Jurkat, Clone E6-1 (cell line): ENCODE measurements at places on chromosomes 2 and 18.

DNA sequence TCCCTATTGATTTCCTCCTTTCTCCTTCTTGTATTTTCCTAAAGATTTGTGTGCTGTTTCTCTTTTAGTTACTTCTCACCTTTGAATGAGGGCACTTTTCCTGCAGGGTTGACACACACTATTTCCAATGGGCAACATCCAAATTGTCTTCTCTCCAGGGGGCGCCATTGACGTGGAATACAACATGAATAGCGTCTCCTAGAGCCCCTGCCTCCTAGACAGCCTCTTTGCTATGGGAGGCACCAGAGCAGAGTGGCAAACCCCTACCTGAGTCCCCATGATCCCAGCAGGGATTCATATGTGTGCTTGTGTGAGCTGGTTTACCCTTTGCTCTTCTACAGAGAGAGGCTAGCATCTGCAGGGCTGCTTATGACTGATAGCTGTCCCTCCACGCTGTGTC is 61.3 kb upstream of the ITSN2 start:
- DNase-seq: peak; percentile 49

GRCh38 chr2:63047321-63048279 is 3.0 kb upstream of the OTX1 start:
- no peak for DNase-seq

DNA sequence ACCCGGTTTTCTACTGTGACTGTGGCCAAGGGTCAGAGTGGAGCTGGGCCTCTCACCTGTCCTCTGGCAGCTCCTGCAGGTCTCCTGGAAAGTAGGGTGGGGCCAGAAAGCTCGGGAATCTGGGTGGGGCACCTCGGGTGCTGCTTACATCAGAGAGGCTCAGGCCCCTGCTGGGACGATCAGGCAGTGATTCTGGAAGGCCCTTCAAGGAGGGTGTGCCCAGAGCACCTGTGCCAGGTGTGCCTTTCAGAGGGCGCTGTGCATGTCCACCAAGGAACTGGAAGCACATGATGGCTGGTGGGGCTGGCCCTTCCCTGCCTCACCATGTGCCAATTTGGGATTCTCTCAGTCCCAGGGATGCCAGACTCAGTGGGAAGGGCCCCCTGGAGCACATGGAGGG is 44.0 kb downstream of the ATP6V1C2 start:
- no peak for DNase-seq

DNA sequence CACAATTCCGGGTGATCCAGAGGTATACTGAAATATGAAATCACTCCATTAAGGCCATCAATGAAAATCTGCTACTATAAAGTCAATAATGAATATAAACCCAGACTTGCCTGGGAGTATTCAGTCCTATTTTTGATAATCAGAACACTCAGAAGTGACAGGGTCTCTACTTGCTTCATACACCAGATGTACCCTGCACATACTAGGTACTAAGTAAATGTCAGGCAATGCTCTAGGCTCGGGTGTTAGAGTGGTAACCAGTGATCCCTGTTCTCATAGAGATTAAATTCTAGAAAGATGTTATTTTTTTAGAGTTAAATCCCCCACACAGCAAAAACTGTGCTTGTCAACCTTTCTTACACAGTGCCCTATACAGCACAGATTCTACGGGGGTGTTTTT is 12.3 kb downstream of the STAT1 start:
- DNase-seq: no peak

- DNase-seq: no peak
Observed at GRCh38 chr2:238021327-238021726, 39.5 kb upstream of the SCLY start.

GRCh38 chr2:169734169-169734847 is 676 bp downstream of the KLHL23 start:
- DNase-seq: peak; percentile 18

GRCh38 chr2:176093145-176093897 is 800 bp downstream of the HOXD13 start:
- no peak for DNase-seq

- DNase-seq: peak; percentile 59
Observed at GRCh38 chr2:126658319-126658904, 2.5 kb downstream of the GYPC start.

- no peak for DNase-seq
Observed at GRCh38 chr2:172230332-172230888, 127.7 kb upstream of the DLX2 start.

DNA sequence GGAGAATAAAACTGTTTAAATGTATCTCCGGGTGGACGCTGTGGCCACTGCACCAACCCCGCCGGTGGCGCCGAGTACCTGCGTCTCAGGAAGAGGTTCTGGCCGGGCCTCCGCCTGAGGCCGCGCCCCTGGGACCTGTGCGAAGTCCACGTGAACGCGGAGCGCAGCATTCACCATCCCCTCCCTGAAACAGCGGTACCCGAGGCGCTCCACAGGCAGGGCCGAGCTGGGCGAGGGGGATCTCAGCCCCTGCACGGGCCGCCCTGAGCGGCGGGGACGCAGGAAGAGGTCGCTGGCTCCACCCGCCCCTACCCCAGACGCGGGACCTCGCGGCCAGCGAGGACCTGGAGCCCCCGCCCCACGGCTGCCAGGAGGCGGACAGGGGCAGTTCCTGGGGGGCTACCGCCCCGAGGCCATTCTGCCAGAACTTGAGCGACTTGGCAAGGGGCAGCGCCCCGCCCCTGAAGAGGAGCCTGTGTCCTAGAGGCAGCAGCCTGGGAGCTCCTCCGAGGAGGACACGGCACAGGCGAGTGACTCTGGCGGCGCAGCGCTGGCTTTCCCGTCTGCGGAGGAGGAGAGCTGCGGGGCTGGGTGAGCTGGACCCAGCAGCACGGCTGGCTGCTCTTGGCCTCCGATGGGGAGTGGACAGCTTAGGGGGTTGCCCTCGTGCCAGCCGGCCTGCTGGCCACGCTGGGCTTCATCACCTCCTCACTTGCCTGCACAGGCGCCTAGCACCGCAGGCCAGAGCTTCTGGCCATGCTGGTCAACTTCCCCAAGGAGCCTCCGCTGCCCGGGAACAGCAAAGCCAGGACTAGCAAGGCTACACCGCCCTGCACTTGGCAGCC is 9.7 kb upstream of the TEKT4 start:
- DNase-seq: no peak

DNA sequence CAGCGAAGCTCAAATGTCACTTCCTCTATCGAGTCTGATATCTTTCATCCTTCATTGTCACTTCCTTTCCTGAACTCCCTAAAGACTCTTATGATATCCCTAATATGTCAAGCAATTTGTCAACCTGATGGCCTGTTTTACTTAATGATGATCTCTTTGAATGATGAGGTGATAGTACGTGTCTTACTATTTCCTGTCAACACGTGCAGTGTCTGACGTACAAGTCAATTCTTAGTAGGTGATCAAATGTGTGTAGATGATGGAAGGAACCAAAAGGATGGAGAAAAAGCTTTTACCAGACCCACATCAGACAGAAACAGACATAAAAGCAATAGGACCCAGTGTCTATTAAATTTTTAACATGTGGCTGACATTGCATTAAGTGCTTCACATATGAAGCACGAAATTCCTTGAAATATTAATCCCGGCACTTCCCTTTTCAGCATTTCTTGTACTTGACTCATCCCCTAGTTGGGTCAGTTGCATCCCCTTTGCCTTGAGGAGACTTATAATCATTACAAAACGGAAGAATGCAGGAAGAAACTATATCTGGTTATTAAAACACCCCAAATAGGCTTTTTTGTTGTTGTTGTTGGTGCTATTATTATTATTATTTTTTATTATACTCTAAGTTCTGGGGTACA is 108.6 kb upstream of the NYAP2 start:
- no peak for DNase-seq

DNA sequence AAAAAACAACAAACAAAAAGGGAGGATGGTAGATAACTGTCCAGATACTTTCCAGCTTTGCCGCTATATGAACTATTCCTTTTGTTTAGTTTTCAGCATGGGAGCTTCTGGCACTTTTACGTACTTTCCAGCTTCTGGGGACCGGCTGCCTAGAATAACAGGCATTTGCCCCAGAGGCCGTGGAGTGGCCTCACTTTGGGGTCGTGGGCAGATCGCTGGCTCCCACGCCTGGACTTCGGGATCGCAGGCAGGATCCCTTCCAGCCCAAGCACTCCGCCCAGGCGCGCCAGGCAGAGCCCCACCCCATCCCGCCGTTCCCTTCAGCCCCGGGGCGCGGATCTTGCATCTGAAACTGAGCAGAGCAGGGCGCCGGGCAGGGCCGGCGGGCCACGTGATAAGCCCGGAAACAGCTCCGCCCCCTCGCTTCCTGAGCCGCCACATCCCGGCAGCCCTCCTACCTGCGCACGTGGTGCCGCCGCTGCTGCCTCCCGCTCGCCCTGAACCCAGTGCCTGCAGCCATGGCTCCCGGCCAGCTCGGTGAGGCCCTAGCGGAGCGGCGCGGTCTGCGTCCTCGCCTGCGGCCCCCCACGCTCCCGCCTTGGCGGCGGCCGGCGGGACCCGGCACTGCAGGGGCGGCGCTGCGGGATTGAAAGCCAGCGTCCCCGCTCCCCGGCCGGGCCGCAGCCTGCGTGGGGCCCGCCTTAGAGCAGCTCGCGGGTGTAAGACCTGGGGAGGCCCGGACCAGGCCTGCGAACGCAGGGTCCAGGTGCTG is at the start of gene ATIC:
TSS of gene ATIC (plus strand) at position 435 of the 772 bp plus-strand sequence. CDS start at position 519, 84 bp downstream.
- peak; percentile 90 for DNase-seq

DNA sequence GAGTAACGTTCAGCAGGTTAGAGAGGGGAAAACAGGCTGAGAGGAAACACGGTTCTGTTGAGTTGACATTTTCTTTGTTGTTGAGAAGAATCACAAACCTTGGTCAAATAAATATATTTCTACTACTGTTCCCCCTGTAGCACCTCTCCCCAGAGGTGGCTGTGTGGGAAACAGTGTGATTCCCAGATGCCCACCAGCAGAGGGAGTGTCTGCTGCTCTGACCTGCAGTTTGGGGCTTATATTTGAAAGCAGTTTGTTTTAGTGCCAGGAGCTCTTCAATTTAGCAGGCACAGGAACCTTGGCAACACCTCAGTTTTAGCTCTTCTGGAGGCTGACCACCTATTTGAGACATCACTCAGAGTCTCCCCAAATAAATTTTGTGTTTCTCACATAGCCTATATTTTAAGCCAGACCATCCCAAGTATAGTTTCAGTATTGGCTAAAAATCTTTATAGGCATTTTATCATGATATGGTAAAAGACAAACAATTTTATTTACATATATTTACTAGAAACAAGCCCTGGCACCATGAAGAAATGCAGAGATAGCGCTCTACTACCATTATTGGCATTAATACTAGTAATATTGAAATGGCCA is 75.7 kb downstream of the PIK3C3 start:
- DNase-seq: peak; percentile 30

DNA sequence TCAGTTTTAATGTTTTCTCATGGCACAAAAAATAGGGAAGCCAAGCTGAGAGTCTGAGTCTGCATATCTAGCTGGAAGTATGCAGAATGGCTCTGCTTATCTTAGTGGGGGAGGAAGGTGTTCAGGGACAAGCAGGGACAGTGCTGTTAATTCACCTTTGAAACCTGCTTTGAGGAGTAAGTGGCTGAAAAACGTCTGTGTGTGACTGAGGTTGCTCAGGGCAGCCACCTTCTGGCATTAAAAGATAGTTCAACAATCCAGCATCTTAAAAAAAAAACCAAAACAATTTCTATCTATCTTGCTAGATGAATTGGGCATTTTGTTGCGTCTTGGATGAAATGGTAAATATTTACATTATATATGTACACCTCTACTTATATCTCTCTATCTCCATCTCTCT is 2.0 kb upstream of the TRPM8 start:
- no peak for DNase-seq

- no peak for DNase-seq
Observed at GRCh38 chr2:113120861-113121260, 6.5 kb upstream of the IL1RN start.
